ENCODE measurements at places on chromosomes 2 and 18.

DNA sequence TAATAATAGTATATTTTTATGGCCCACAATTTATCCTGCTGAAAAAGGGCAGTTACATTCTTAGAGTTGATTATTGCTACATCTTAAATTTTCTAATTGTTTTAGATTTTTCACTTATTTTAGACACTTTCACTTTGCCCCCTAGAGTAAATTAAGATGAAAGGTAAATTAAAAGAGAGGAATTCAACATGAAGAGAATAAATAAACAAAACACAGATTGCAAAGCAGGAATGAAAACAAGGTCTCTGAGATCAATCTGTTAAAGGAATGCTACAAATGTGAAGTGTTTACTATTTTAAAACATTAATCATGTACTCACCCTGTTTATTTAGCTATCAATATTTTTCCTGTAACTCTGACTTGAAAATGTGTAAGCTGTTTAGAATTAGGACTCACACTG is 113.5 kb upstream of the ETAA1 start:
- no peak for DNase-seq

- no peak for DNase-seq
Observed at GRCh38 chr2:238730881-238731280, 117.0 kb upstream of the TWIST2 start.

GRCh38 chr18:44508474-44508873 is 172.2 kb upstream of the SETBP1 start:
- DNase-seq: no peak

GRCh38 chr18:6807515-6808257 is 78.2 kb downstream of the ARHGAP28 start:
- DNase-seq: no peak

DNA sequence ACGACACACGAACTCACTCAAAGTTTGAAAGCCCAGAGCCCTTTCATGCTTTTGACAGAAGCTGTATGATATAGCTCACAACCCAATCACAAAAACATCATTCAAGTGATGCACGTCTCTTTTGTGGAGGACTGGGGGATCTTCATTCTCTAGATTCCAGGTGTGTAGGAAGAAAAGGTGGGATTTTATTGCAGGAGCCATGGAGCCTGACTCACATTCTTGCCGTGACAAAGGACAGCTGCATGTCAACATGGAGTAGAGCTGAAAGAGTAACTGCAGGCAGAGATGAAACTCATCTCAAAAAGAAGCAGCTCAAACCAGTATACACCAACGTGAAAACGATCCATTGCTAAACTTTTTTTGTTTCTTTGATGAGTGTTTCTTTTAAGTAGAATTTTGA is 50.9 kb upstream of the PDE1A start:
- DNase-seq: no peak

GRCh38 chr2:64610316-64610855 is 43.3 kb downstream of the SERTAD2 start:
- DNase-seq: no peak

DNA sequence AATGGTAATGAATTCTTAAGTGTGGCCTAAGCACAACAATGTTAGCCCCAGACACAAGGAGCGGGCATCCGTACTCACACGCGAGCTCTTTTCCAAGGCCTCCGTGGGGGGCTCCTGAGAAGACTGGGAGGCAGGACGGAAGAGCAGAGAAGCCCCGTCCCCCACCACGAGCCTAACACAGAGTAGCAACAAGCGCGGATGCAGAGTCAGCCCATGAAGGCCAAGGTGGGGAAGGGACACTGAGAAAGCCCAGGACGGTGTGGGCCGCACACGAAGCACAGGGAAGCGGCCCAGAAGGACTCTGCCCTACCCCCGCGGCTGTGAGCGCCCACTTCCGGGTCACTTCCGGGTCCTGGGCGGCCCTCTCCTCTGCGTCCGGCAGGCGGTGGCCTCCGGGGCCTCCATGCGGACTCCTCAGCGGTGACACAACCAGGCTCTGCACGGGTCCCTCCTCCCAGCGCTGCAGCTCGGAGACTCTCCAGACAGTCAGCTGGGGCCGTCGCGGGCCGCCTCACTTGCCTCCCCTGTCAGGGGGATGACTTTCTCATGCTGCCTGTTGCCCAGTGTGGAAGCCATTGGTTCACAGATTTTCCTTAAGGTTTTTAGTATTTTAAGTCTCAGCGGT is 151.5 kb downstream of the MTCL1 start:
- DNase-seq: no peak

- no peak for DNase-seq
Observed at GRCh38 chr2:54940723-54941122, 109.5 kb downstream of the RTN4 start.

- no peak for DNase-seq
Observed at GRCh38 chr2:51018145-51018544, 13.8 kb downstream of the NRXN1 start.

- DNase-seq: no peak
Observed at GRCh38 chr2:25161055-25161781, 7.2 kb downstream of the POMC start.
